Activated CD8-positive, alpha-beta T cell treated with anti-CD3 and anti-CD28 coated beads for 36 hours (primary cell): ENCODE measurements at places on chromosomes 5 and 9.
A peak's percentile ranks its signal among the peaks of the same experiment; 100 is the strongest.

DNA sequence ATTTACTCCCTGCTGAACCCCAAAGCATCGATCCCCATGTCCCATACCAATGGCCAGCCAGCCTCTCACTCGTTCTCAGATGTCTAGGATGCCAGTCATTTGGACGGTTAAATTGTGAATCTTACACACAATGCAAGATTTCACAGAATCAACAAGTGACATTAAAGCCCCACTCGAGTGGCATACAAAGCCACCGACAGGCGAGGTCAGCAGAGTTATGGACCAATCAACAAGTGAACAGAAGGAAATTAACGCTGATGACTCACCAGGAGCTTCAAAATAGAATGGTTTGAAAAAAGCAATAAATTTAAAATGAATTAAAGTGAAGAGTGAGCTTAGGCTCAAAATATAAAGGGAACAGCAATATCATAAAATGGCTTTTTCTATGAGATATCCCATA, 8.2 kb upstream of the RUFY1 start:
- no peak overlapping the region for H3K27ac ChIP-seq
- H3K27me3 ChIP-seq: no peaks in the 10 kb centered on the region
- DNase-seq: no peak
- no peak overlapping the region for H3K4me3 ChIP-seq
- H3K4me1 ChIP-seq: peaks cover 3% of the 10 kb centered on the region

- H3K36me3 ChIP-seq: no peaks in the 10 kb centered on the region
- H3K4me1 ChIP-seq: no peaks in the 10 kb centered on the region
- H3K27ac ChIP-seq: no peak overlapping the region
- H3K27me3 ChIP-seq: peaks cover 1% of the 10 kb centered on the region
Measured at GRCh38 chr9:18909140-18910018, 123.6 kb downstream of the SAXO1 start.

DNA sequence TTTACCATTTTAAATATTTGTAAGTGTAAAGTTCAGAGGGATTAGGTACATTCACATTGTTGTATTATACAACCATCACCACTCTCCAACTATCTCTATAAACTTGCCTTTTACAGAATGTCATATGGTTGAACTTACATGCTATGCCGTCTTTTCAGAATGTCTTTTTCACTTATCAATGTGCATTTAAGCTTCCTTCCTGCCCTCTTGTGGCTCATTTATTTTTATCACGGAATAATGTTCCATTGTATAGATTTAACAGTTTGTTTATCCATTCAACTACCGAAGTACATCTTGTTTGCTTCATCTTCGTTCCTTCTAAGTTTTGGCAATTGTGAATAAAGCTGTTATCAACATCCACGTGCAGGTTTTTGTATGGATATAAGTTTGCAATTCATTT, 133.3 kb upstream of the C6 start:
- H3K27me3 ChIP-seq: no peaks in the 10 kb centered on the region
- no peaks in the 10 kb centered on the region for H3K36me3 ChIP-seq
- no peak for DNase-seq
- no peak overlapping the region for H3K27ac ChIP-seq

DNA sequence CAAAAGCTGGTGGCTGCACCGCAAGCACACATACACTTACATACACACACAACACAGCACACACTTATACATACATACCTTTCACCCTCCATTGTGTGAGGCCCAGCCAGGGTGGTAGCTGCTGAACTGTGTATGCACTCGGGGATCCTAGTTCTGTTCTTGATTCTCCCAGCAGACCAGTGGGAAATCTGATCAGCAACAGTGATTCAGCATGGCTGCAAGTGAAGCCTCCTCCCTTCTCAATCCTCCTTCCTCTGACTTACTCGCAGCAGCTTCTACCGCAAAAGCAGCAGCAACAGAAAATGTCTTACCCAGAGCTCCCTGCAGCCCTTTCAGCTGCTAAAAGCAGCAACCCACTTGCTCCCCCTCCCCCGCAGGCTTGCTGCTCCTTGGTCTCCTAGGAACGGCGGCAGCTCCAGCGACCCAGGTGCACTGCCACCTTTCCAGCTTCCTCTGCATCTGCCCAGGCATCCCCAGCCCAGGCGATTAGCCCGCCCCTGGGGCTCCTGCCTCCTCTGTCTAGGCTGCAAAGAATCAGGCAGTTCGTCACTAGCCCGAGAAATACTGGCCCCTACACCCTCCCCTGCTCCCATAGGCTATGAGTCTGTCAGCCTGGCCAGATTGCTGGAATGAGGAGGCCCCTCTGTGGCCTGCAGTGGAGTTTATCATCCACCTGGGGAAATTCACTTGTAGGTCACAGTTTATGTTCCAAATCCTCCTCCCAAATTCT, at the start of gene KLHL3:
KLHL3 (minus strand) TSS at position 535 of the 730 bp plus-strand sequence; CDS start at position 92, 443 bp downstream.
- H3K36me3 ChIP-seq: peaks cover 13% of the 10 kb centered on the region
- no peak within 1 kb of the TSS for H3K27ac ChIP-seq
- peak; percentile 62 for DNase-seq
- peaks cover 48% of the 10 kb centered on the region for H3K4me1 ChIP-seq
- no peak within 1 kb of the TSS for H3K4me3 ChIP-seq

- H3K4me1 ChIP-seq: peaks cover 12% of the 10 kb centered on the region
- DNase-seq: peak; percentile 90
- H3K4me3 ChIP-seq: no peak overlapping the region
Measured at GRCh38 chr5:69334793-69335268, 2.2 kb upstream of the CCDC125 start.
